ENCODE measurements at places on chromosomes 3 and 15.

DNA sequence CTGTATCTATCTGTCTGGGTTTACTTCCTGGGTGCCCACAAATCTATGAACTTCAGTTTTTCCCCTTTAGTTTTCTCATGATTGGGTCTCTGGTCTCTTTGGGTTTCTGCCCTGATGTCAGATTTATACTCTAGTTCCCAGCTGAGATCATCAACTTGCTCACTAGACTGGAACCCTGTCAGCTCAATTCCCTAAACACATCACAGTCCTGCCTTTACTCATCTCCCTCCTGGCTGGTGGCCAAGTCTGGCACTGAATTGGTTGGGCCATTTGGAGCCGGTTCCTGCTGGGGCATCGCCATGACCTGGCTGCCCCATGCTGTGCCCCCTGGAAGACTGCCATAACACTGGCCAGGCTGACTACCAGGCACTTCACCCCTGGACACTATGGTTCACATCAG is 345.3 kb downstream of the CHST2 start:
- no peak for DNase-seq

DNA sequence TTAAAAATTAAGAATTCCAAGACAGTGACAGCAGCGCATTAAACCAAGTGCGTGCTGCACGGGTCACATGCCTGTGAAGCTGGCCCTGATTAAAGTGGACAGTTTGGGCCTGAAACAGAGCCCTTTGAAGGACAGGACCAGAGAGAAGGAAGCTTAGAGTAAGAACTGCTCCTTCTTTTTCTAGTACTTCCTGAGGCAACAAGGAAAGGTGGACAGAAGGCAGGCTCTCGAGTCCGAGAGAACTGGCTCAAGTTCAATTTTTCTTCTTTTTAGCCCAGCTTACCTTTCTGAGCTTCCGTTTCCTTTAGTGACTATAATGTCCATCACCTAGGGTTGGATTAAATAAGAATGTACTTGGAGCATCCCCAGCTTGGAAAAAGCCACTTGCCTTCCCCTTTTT is 26.9 kb downstream of the ANP32A start:
- no peak for DNase-seq

- DNase-seq, result no peak
Observed at GRCh38 chr15:100867433-100867832, 12.2 kb upstream of the ALDH1A3 start.

DNA sequence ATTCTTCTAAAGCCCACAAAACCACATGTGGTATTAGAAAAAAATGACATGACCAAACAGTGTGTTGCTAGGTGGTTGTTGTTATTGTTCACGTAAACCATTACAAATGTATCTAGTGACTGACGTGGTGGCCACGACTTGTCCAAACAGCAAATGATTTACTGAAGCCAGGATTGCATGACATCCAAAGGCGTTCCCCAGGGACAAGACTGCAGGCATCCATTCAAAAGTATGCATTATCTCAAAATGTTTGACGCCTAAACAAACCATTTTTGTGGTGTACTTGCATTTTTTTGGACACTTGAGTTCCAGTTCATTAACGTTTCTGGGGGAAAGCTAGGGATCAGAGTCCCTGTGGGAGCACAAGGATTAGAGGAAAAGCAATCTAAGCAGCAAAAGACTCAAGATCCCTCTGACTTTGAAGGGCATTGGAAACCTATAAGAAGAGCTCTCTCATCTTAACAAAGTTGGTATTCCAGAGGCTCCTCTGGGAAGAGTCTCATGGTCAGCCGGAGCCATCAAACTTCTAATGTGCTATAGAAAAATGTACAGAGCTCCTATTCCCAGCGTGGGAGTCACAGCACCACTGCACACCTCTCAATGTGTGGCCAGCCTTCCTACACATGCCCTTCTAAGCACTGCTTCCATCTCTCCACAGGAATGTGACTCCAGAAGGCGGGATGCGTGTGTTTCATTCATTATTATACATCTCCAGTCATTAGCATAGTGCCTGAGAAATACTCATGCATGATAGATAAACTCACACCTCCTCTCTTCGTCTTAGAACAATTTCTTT is 62.9 kb downstream of the FBN1 start:
- peak; percentile 48 for DNase-seq

DNA sequence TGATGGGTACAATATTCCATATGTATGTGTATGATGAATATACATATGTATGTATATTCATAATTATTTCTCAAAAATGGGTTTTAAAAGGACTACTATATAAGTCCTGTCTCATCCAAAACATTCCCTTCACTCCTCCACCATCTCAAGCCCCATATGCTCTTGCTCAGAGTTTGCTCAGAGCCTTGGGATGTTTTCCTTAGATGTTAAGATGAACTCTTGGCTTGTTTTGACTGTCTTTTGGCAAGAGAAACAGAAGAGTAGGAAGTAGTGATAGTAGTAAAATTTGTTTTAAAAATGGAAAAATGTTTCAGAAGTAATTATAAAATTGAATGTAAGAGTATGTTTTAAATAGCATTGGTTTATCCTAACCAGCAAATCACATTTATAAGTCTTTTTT is 6.2 kb upstream of the EPHA3 start:
- no peak for DNase-seq

- DNase-seq, result no peak
Observed at GRCh38 chr3:172341482-172342059, 106.7 kb downstream of the GHSR start.

GRCh38 chr15:80846031-80846815 is 67.1 kb downstream of the CEMIP start:
- no peak for DNase-seq

GRCh38 chr3:37863949-37864822 is 2.5 kb downstream of the CTDSPL start:
- DNase-seq, result no peak

DNA sequence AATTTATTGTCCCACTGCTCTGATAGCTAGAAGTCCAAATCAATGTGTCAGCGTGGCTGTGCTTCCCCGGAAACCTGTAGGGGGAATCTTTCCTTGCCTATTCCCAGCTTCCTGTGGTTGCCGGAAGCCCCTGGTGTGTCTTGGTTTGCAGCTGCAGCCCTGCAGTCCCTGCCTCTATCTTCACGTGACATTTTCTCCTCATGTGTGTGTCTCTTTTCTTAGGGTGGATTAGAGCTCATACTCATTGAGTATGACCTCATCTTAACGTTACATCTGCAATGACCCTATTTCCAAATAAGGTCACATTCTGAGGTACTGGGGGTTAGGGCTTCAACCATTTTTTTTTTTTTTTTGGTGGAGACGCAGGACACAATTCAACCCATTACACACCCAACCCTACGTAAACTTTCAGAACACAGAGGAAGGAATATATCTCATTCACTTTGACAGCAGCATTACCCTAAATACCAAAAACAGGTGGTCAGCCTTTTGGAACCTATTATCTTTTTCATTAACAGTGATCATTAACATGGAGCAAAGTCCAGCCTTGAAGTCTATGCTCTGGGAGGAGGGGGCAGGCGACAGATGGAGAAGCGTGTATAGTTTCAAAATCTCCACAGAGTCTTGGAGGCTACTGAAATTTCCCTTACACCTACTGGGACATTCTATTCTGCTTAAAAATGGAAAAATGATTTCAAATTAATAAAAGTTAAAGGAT is 88.6 kb downstream of the RYK start:
- no peak for DNase-seq

GRCh38 chr3:13189639-13190377 is 116.6 kb upstream of the IQSEC1 start:
- no peak for DNase-seq

GRCh38 chr15:99931703-99932603 is 198.7 kb upstream of the LYSMD4 start:
- no peak for DNase-seq

GRCh38 chr15:79884204-79884596 is 12.6 kb downstream of the MTHFS start:
- no peak for DNase-seq

DNA sequence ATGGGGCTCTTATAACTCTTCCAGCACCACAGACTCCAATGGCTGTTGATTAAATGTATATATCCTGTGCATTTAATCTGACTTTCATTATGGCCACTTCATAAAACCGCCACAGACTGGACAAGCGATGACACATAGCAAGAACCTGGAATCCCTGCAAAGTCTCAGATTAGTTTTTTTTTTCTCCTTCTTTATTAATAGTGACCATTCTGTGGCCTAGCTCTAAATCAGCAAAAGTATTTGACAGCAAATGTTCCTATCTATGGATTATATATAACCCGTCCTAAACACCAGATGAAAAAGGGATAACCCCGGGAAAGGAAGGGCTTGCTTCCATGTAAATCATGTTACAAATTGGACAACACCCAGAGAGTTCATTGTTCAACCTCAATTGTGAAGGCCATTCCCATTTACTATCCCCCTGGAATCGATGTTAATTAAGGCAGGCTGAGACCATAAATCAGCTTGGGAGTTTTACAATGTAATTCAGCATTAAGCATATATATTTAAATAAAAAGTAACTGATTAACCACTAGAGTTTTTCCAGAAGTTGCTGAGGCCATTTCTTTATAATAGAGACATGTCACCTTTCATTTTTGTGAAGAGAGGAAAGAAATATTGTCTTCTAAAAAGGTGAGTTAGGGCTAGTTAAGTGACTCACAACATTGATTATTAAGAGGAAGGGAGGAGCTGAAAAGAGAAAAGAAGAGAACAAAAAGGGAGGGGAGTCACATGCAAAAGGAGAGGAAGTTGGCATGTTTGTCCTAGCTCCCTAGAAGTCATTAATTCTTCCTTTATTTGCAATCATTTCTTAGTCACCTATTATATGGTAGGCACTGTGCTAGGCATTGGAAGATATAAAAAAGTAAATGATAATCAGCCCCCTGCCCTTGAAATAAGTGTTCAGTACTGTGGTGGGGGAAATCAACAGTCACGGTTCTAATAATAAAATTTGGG is 26.2 kb downstream of the ALDH1A2 start:
- no peak for DNase-seq

- no peak for DNase-seq
Observed at GRCh38 chr15:70480196-70480856, 283.0 kb downstream of the UACA start.

DNA sequence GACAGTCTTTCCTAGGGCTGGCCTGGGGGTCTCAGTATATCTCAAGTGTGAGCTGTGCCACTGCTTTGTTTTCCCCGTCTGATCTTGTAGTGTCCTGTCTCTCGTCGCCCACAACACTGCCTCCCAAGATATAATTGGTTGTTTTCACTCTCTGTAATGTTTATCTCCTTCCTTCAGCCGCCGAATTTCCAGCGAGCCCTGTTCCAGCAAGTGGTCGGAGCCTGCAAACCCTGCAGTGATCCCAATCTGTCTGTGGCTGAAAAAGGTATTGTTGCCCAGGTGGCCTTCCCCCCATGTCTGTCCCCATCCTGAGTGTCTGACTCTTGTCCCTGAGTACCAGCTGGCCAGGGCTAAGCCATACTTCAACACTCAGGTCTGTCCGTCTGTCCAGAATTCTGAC is 9.5 kb upstream of the MANF start:
- DNase-seq, result no peak

DNA sequence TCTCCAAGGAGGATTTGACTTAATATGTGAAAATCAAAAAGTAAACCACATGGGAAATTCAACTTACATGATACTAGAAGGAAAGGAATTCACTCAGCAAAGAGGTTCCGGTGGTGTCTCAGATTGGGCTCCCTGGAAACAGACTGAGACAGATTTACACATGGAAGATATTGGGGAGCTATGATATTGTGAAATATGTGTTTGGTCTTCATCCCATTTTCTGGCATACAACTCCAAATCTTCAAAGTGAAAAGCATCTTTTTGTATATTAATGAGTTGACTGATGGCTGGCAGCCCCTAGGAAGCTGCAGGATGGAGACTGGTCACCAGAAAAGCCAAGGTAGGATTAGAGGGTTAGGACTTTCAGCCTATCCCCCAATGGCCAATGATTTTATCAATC is 29.3 kb downstream of the GRK7 start:
- DNase-seq, result no peak

- DNase-seq, result no peak
Observed at GRCh38 chr15:76060118-76060989, 569 bp downstream of the TMEM266 start.

DNA sequence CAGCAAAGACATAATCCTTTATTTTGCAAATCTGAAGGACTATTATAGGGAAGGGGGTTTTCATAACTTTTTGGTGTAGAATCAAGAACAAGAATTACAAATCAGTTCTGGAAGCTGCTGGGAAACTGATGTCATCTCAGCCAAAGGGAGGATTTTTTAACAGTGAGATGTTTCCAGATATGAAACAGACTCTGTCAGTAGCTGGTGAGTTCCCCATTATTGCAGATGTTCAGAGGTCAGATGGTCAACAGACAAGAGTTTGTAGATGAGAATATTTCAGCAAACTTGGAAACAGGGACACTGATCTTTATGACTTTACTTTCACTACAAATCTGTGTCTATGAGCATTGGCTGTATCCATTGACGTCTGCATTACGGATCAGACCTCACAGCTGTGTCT is 71.9 kb upstream of the LPP start:
- no peak for DNase-seq

GRCh38 chr15:62503451-62503850 is 338.4 kb upstream of the C2CD4B start:
- no peak for DNase-seq

DNA sequence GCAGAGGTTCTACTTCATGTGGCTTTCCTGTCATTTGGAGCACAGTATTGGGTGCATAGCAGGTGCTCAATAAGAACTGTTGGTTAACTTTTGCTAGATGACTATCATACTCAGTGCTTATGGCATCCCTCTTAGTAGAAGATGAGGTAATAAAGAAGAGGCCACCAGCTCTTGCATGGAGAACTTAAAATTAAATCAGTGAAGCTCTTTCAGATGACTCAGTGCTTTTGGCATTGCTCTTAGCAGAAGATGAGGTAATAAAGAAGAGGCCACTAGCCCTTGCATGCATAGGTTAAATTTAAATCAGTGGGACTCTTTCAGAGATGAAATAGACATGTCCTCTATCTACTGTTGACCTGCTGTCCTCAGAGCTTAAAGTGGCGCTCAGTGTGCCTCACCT is 109.4 kb upstream of the FGF7 start:
- DNase-seq, result no peak

DNA sequence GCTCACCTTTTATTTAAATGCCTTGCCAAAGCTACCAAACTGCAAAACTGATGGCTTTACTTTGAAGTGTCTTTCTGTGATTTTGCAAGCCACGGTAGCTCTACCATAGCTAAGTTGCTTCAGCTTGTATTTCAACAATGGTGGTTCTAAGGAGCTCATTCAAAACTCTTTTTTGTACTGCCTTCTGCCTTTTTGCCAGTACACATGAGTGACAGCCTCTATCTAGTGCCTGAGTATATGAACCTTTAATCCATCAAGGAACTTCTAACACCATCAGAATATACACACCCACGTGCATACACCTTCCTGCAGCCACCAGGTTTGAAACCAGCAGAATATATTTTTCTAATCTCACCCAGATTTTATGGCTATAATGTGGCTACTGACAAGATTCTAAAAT is 10.4 kb upstream of the NR2F2 start:
- DNase-seq, result no peak

- DNase-seq, result no peak
Observed at GRCh38 chr15:81781395-81781794, 264.4 kb downstream of the MEX3B start.

- no peak for DNase-seq
Observed at GRCh38 chr3:105959851-105960250, 91.0 kb upstream of the CBLB start.

Data from right hindlimb (tissue), 1 donor.